ENCODE measurements at places on chromosomes 12 and 14. TPM values are rescaled to one million over a fixed set of nuclear protein-coding genes. Genes with fewer than 3 reads are reported as not detected.
A peak's percentile ranks its signal among the peaks of the same experiment; 100 is the strongest.

Gene KLC1
- 253 TPM for total RNA-seq

Gene CHGA
- total RNA-seq: 0.29 TPM

Gene PRKD1
- 7.2 TPM for total RNA-seq

Gene NANOG
- total RNA-seq: not detected

Gene KRT74
- not detected for total RNA-seq

Gene CHD8
- total RNA-seq: 49.8 TPM

Gene GPR68
- total RNA-seq: 3.7 TPM

Gene SERPINA12
- not detected for total RNA-seq

Gene OR6C68
- not detected for total RNA-seq

Gene TMEM229B
- total RNA-seq: 2.9 TPM

Gene LRP1
- total RNA-seq: 21.4 TPM

- DNase-seq: no peak
Measured at GRCh38 chr12:92156139-92156538, 10.5 kb upstream of the BTG1 start.

DNA sequence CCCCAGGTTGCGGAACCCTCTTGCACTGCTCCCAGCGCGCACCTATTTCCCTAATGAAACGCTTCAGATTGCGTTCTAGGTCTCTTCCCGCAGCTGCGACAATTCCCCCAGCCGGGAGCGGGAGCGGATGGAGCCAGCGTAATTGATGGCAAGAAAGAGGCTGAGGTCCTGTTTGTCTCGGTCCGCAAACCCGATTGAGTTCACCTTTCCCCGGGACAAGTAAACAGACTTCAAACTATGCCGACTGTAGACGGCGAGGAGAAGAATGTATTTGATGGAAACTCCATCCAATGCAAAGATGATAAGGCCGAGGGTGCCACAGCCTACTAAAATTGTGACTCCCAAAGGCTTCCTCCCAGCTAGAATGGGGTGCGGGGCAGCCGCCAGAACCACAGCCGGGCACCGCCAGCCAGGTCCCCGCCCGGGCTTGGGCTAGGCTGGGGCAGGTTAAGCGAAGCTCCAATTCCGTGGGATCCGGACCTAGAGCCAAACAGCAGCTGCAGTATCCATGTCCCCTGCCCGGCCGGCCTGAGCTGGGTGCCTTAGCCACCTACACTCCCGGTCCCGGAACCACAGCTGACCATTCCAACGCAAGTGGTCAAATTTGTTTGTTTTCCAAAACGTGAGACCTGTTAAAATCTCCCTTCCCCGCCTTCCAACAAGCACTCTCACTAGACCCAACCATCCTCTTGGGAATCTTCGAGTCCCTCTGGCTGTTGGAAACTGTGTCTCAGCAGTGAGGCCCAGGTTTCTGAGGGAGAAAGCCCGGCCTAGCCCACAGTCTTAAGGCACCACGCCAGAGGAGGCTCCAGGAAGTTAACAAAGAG is 5.5 kb downstream of the NKX2-1 start:
- DNase-seq: no peak

GRCh38 chr12:101181776-101182175 is 28.3 kb downstream of the SLC5A8 start:
- DNase-seq: no peak

DNA sequence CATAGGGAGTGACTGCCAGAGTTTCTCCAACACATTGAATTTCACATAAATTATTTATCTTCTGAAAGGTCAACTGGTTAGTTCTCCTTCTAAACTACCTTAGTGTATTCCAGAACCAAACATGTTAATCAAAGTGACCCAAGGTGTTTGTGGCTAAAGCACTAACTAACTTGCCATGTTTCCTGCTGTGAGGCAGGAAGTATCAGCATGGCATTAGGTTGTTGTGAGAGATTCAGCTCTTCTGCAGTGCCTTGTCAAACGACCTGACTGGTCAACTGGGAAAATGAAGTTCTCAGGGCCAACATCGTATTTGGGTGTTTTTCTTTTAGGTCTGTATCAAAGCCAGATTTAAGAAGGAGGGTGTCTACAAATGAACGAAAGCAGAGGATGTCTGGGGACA is 448.1 kb downstream of the APAF1 start:
- DNase-seq: no peak

DNA sequence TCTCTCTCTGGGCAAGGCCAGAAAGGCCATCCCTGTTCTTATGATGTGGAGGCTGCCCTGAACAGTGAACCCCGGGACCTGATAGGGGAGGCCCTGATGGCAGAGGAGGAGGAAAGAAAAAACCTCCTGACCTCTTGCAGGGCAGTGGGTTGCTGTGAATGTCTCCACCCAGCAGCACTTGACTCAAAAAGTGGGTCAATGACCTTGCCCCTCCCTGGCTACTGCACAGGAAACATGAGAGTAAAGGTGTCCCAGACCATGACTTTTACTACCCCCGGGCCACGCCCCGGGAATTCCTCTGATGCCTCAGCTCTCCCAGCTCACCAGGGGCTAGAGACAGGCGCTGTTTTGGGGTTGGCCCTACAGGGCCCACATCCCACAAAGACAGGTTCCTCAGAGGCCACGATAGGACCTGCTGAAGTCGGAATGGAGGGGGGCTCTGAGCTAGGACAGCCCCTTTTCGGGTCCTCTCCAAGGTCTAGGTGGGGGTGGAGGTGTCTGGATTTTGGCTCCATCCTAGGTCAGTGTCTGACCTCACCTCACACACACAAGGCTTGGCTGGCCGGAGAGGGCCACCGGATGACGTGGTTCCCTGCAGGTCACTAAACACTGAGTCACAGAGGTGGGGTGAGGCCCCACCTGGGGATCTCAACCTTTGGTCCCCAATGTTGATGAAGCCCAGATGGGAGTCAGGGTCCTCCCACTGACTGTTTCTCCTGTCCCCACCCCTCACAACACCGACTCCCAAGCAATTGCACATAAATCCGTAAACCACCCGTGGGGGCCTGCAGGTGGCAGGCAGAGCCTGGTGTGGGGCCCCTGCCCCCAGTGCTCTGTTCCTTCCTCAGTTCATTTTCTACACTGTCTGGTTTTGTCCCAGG is 1.6 kb downstream of the RHOF start:
- no peak for DNase-seq

GRCh38 chr14:92615451-92615850 is 101.9 kb downstream of the RIN3 start:
- DNase-seq: no peak

DNA sequence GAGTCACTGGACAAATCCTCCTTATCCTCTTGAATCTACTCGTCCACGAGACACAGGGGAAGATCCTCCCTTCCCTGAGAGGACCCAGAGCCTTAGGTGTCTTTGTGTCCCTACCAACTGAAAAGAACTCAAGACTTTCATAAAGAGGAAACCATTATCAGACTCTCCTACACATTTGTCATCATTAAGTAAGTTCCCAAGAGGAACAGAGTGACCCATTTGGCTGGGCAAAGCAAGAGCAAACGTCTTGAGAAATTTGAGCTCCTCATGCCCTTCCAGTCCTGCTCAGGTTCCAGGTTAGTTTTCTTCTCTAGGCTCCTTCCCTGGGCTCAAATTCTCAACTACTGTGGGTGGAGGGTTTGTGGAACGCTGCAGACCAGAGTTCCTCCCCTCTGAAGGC is 5.7 kb downstream of the MLF2 start:
- DNase-seq: no peak

GRCh38 chr12:50932787-50933280 is 19.5 kb upstream of the HIGD1C start:
- DNase-seq: no peak

DNA sequence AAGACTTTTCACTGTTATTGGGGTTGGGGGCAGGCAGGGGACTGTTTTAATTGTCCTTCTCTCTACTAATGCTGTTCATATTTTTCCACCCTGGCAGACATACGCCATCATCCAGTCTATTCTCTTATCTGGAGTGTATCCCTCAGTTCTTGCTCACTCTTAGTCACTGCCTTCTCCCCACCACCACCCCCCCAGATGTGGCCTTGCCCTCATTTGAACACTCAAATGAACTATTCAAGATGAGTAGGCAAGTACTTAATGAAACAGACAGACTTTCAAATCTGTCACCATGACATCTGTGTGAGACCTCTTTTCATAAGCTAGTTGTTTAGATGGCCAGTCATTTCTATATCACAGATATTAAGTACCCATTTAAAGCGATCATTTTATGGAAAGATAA is 10.1 kb downstream of the NUDT4 start:
- DNase-seq: no peak

- DNase-seq: no peak
Measured at GRCh38 chr12:114166362-114166761, 200.2 kb upstream of the RBM19 start.

DNA sequence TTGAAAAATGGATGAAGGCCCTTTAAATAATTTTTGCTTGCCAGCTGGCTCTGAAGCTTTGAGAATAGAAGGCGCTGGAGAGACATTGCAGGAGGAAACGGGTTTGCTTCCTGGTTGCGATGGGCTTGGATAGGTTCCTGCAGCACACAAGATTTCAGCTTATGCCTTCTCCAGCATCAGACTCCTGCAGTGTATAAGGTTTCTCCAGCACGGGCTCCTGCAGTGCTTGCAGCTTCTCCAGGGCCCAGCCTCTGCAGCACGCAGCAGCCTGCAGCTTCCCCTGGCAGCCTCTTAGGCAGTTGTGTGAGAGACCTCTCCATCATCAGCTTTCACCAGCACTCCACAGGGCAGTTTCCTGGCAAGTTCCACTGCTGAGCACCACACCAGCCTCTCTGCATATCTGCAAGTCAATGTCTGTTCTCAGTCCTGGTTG is 78.7 kb upstream of the ZDHHC17 start:
- DNase-seq: no peak

DNA sequence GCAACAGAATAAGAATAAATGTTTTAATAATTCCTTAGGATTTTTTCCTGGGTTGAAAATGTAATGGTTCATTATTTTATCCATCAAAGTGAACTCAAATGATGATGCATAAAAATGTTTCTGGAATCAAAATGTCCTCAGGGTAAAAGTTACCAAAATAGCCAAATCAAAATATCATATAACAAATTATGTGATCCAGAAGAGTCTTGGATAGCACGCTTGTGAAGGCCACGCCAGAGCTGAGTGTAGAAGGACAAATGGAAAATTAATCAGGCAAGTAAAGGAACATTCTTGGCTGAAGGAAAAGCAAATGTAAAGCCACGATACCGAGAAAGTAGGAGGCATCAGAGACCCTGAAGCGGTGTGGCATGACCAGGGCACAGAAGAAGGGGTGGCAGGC is 169.2 kb downstream of the CAPZA3 start:
- DNase-seq: no peak

GRCh38 chr12:92389466-92389865 is 243.8 kb upstream of the BTG1 start:
- no peak for DNase-seq

DNA sequence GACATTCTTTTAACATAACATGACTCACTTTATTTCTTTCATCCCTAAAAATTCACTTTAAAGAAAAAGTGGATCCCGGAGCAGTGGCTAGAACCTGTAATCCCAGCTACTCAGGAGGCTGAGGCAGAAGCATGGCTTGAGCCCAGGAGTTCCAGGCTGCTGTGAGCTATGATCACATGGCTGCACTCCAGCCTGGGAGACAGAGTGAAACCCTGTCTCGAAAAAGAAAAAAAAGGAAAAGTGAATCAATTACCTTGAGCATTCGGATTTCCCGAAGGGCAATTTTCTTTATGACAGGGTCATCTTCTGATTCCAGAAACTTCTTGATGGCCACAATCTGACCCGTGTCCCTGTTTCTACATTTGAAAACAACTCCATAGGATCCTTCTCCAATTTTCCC is 1.2 kb downstream of the CDKL1 start:
- DNase-seq: no peak

DNA sequence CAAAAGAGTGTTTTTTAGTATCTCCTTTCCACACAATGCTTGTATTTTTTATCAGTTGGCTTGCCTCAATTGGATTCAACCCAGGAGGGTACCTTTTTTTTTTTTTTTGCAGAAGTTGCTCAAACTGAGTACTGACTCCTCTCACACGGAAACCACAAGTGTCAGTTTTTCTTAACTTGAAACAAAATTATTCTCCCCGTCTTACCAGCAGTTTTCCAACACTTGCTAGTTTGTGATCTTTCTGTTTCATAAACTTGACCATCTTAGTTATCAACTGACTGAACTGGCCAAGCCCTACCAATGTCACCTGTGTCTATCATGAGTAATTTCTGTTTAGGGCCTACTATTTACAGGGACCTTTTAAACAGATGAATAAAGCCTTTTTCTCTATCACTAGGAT is 34.1 kb upstream of the ITPR2 start:
- DNase-seq: no peak

- DNase-seq: no peak
Measured at GRCh38 chr12:71888521-71888920, 49.0 kb downstream of the TBC1D15 start.

GRCh38 chr14:62301911-62302310 is 539.7 kb downstream of the SNAPC1 start:
- no peak for DNase-seq

- no peak for DNase-seq
Measured at GRCh38 chr14:103428723-103429556, 43.7 kb downstream of the MARK3 start.

DNA sequence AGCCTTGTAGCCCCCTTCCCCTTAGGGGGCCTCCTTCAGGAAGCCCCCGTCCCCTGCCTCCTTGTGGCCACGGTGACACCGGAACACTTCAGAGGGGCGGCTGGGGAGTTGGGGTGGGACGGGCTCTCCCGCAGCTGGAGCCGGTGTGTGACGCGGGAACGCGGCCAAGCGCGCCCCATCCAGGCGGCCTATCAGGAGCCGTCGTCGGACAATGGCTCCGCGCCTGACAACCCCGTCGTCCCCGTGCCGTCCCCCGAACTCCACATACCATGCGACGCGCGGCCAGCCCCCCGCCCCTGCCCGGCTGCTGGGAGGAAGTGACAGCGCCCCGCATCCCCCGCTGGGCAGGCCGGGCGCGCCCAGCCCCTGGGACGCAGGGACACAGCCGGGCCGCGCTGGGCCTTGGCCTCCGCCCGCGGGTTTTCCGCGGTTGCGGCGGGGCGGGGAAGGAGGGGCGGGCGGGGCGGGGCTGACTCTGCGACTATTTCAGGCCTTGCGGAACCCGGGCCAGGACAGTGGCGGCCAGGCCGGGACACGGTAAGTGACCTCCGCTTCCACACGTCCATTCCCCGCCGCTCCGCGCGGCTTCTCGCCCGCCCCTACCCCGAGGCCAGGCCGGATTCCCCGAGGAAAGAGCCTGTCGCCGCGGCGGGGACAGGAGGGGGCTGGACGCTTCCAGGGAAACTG is at the start of gene TNFAIP2:
TSS of gene TNFAIP2 (plus strand) at position 515 of the 687 bp plus-strand sequence. CDS start 2,997 bp downstream, outside the sequence.
- no peak for DNase-seq

- no peak for DNase-seq
Measured at GRCh38 chr14:54493293-54493692, 4.5 kb upstream of the GMFB start.

DNA sequence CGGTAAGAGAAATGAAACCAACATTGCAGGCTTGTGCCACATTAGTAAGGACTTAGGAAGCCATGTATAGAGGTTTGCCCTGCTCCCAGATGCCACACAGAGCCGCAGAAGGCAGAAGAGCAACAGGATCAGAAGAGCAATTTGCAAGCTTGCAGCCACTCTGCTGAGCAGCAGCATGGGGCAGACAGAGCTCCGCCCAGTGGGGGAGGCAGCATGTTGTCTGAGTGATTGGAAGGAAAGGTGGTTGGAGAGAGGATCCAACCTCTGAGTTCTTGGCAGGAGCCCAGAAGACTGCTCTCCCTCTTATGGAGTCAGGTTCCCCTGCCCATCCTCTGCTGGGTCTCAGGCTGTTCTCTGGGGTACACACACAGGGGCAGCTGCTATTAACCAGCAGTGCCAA is 2.3 kb upstream of the KRT6A start:
- DNase-seq: no peak

GRCh38 chr14:20989471-20989786 is 351 bp upstream of the METTL17 start:
- DNase-seq: no peak

GRCh38 chr14:61524211-61524806 is 171.0 kb upstream of the HIF1A start:
- peak; percentile 77 for DNase-seq

GRCh38 chr14:93094121-93094918 is 21.4 kb downstream of the ITPK1 start:
- no peak for DNase-seq

All from glomerular endothelial cell (primary cell).